Left renal cortex interstitium (tissue), 4 donors: ENCODE measurements at places on chromosomes 7 and 10. TPM values are rescaled to one million over a fixed set of nuclear protein-coding genes. Genes with fewer than 3 reads are reported as not detected.

The GCK gene
- 3.7 TPM for polyA plus RNA-seq

The LIPN gene
- polyA plus RNA-seq, result not detected

The POU6F2 gene
- polyA plus RNA-seq, result 0.35 TPM

The ADAM22 gene
- 13.1 TPM for polyA plus RNA-seq

The CALY gene
- polyA plus RNA-seq, result not detected

The EN2 gene
- 0.07 TPM for polyA plus RNA-seq

The CPN1 gene
- polyA plus RNA-seq, result 2.7 TPM

The DMTF1 gene
- 221 TPM for polyA plus RNA-seq

The CYP3A7 gene
- polyA plus RNA-seq, result 0.90 TPM

The VSTM2A gene
- polyA plus RNA-seq, result 1.9 TPM

DNA sequence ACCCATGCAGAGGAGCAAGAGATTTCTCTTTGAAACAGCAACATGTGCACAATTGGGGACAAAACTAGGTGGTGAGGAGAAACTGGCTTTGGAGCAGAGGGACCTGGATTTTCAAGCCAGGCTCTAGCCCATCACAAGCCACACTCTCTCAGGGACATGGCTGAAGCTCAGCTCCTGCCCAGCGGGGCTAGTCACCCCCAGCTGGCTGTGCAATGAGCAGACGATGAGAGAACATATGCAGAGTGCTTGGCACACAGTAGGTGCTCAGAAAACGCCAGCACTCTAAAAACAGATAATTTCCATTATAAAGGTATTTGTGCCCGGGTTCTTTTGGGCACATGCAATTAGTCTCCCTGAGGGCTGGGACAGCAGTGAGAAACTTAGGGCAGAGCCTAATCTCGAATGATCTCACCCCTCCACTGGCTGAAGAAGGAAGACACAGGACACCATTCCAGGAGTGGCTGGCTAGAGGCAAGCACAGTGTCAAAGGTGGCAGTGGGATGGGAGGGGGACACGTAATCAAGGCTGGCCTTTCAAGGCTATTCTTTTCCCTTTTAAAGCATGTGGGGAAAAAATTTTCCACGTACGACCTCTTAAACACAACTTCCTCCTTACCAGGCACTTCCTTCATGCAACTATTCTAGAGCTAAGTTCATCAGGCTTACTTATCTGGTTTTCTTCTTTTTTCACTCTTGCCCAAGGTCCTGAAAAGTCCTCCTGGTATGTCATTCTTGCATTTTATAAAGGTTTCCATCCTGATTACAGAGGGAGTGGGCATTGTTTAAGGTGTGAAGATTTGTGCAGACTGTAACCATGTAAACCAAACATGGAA is 15.1 kb downstream of the FAM53B start:
- no peak for DNase-seq

- DNase-seq, result no peak
These were observed 58.5 kb upstream of the CARD11 start for GRCh38 chr7:3102159-3102558.

DNA sequence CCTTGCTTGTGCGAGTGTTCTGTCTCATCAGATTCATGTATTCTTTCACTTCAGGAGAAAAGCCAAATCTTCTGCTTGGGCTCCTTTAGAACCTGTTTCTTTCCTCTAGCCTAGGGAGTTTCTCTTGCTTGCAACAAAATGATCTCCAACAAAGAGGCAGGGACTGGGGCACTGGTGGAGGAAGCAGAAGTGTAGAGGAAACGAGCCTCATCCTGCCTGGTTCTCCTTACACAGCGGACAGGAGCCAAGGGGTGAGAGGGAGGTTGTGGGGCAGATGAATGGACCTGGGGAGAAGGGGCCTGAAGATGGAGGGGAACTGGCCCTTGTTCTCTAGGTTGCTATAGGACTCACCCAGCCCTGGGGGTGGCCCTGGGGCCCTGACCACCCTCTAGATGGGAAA is 141.1 kb downstream of the PKD1L1 start:
- DNase-seq, result no peak

DNA sequence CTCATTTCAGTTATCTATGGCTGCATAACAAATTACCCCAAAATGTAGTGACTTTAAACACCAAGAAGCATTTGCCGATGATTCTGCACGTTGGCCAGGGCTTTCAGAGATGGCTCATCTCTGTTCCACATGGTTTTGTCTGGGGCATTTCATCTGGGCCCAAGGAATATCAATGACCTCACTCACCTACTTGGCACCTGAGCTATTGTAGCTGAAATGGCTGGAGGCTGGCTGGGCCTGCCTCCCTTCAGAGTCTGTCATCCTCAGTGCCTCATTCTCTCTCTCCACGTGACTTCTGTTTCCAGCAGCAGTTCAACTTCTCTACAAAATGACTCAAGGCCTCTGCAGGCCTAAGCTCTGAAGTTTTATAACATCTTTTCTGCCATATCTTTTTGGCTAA is 119.4 kb upstream of the PRR15 start:
- no peak for DNase-seq

DNA sequence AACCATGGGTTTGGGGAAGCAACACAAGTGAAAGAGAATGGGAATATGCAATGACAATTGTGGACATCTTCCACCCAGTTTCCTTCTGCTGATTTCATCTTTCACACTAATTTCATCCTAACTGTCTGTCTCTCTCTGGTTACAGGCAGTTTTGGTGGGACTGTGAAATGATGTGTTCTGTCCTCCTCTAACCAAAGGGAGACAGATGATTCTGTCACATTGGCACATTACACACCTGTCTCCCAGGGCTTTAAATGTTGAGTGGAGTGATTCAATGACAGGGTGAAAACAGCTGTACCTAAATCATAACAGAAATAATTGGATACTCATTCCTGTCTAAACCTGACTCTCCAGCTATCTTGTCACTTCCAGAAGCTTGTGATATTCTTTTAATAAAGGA is 60.0 kb downstream of the DGKB start:
- no peak for DNase-seq

GRCh38 chr7:31975546-31975945 is 94.7 kb downstream of the PDE1C start:
- no peak for DNase-seq

- DNase-seq, result peak; percentile 34
These were observed 65.8 kb upstream of the PRSS58 start for GRCh38 chr7:142323706-142324105.

GRCh38 chr10:110474017-110474416 is 23.7 kb upstream of the DUSP5 start:
- no peak for DNase-seq

- DNase-seq, result no peak
These were observed 20.2 kb downstream of the CALML3 start for GRCh38 chr10:5545011-5545410.

- no peak for DNase-seq
These were observed 247.5 kb downstream of the MTERF1 start for GRCh38 chr7:91633013-91633441.

- no peak for DNase-seq
These were observed 877 bp upstream of the NOD1 start for GRCh38 chr7:30479202-30480120.

- DNase-seq, result no peak
These were observed 15.6 kb upstream of the MKRN1 start for GRCh38 chr7:140494867-140495266.

- DNase-seq, result no peak
These were observed at the start of gene ACTL6B for GRCh38 chr7:100655908-100656674. TSS of gene ACTL6B (minus strand) at chr7:100656448. CDS start at chr7:100656354, 94 bp downstream.

DNA sequence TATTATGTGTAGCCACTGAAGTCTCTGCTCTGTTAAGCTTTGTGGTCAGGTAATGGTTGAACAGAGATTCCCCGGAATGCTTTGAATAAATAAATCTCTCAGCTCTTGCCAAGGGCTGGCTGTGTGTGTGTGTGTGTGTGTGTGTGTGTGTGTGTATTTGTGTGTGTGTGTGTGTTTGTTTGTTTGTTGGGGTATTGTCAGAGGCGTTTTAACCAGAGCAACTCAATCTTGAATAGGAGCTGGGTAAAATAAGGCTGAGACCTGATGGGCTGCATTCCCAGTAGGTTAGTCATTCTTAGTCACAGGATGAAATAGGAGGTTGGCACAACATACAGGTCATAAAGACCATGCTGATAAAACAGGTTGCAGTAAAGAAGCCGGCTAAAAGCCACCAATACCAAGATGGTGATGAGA is 256.2 kb upstream of the CACNA2D1 start:
- no peak for DNase-seq

- DNase-seq, result no peak
These were observed 41.3 kb upstream of the GGCT start for GRCh38 chr7:30545791-30546555.

GRCh38 chr7:139889186-139889871 is 60.3 kb downstream of the TBXAS1 start:
- DNase-seq, result no peak

DNA sequence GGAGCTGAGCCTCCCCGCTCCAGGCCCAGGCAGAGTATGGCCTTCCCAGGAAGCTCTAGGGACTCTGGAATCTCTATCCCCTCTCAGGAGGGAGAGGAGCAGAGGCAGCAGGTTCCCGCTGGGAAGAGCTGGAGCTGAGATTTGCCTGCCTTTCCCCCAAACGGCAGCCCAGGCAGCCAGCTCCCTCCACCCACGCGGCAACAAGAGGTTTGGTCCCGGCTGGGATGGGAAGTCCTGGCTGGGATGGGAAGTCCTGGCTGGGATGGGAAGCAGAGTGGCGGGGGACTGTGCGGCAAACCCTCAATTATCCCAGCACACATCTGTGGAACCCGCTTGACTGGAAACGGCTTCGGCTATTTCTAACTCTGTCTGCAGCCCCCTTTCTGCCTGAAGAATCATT is 223.0 kb downstream of the ELFN1 start:
- no peak for DNase-seq

DNA sequence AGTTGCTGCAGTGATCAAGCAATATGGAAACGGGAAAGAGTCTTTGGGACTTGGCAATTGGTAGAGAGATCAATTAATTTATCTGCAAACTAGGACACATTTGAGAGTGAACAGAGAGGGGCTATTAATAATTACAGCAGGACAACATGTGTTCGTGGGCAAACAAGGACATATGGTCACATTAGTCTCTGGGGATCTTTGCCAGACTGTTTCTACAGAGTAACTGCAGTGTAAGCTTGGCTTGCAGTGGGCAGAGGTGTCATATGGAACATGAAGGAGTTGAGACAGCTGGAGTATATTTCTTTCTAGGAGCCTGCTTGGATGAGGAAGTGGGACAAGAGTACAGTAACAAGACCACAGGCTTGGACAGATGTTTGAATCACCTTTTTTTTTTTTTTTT is 232.1 kb upstream of the LYZL1 start:
- DNase-seq, result no peak

DNA sequence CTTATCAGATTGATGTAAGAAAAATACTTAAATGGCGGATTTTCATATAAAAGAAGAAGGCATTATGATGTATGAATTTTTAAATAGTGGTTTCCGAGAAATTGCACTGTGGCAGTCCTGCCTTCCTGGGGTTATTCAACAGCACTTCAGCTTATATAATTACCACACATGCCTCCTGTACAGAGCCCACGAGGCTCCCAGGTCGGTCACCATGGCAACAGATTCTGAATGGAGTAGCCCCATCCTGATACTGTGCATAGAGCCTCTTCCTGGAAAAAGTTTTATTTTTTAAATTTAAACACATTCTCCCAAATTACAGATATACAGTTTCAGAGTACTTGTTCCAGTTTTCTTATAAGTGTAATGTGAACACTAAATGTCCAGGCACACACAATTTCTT is 15.9 kb upstream of the ASB4 start:
- DNase-seq, result no peak

GRCh38 chr7:19106241-19107080 is 11.0 kb downstream of the TWIST1 start:
- DNase-seq, result no peak

- no peak for DNase-seq
These were observed 454.7 kb upstream of the FOXK1 start for GRCh38 chr7:4227105-4228010.

GRCh38 chr7:149462101-149462520 is 1.2 kb upstream of the ZNF777 start:
- DNase-seq, result no peak

DNA sequence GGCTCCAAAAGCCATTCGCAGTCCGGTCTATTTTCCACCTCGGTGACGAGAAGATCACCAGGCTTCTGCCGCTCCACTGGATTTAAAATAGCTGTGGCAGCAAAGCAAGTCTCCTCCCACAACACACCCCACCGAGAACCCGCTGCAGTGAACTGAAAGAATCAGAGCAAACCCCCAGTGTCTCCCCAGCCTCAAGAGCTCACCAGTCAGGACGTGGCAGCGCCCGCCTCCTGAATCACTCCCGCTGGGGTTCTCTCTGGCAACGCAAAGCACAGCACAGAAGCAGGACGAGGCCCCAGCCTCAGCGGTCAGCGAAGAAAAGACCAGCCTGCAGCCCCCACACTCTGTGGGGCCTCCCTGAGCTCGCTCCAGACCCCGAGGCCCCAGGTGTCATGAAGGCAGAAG is 126.1 kb upstream of the PPP2R2D start:
- no peak for DNase-seq

GRCh38 chr10:124173298-124173900 is 80.0 kb upstream of the CHST15 start:
- DNase-seq, result no peak

DNA sequence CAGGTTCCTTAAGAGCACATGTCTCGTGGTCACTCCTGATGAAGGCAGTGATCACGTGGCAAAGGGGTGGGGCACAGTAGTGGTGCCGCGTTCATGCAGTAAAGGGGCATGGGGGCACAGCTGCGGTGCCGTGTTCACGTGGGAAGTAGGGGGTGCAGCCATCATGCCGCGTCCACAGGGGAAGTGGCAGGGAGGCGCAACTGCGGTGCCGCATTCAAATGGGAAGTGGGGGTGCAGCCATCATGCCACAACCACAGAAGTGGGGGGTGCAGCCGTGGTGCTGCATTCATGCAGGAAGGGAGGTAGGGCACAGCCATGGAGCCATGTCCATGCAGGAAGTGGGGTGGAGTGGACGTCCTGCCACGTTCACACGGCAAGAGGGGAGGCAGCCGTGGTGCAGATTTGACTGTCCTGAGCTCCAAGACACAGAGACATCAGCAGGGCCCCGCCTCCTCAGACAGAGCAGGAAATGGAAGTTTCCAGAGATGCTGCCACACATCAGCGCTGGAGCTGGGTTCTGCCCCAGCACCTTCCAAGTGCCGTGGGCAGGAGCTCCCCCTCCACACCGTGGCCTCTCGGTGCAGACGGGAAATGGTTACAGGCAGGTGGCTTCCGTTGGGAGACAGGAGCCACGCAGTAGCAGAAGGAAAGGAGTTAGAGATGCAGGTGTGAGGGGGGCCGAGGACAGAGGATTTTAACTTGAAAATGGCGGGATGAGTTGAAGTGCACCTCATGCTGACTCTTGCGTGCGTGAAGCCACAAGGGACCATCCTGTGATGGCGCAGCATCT is 95.0 kb upstream of the DDC start:
- DNase-seq, result no peak

- no peak for DNase-seq
These were observed 19.0 kb upstream of the RET start for GRCh38 chr10:43057831-43058340.

GRCh38 chr10:6786579-6787031 is 206.5 kb upstream of the PRKCQ start:
- DNase-seq, result no peak

DNA sequence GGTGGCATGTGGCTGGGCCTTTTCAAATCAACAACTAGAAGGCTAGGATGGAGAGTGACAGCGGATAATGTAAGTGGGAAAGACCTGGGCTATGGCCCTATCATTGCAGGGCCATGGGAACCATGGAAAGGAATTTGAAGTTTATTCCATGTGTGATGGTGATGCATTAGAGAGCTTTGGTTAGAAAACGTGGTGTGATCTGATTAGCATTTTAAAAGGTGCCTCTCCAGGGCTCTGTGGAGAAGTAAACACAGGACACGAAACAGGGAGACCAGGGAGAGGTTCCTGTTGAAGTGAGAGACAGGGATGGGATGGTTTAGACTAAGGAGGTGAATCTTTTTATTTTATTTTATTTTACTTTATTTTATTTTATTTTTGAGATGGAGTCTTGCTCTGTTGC is 749.5 kb downstream of the GATA3 start:
- no peak for DNase-seq
